ENCODE measurements at places on chromosomes 2 and 18.

DNA sequence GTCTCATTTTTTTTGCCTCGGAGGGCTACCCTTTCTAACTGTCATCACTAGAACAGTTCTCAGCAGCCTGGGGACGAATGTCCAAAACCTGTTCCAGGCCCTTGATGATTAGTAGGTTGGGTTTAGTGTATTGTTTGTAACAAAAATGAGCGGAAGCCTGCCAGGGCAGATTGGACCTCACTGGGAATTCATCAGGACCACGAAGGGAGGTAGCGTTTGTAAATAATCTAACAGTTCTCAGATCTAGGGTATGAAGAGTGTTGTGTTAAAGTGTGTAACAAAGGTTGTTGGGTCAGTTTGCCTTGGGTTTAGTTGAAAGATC, 799 bp downstream of the CEP68 start:
- no peak for DNase-seq

- no peak for DNase-seq
Observed at GRCh38 chr18:2970772-2971659, 41.9 kb downstream of the LPIN2 start.

- DNase-seq, result no peak
Observed at GRCh38 chr2:65130664-65131175, 814 bp upstream of the RAB1A start.

DNA sequence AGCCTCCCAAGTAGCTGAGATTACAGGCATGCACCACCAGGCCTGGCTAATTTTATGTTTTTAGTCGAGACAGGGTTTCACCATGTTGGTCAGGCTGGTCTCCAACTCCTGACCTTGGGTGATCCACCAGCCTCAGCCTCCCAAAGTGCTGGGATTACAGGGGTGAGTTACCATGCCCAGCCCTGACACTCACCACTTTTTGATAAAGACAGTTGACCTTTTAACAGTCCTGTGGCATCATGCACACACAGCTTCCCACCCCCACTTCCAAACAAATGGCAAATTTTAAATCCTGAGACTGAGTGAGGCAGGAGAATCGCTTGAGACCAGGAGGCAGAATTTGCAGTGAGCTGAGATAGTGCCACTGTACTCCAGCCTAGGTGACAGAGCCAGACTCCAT, 6.2 kb upstream of the DNAJB2 start:
- DNase-seq, result peak; percentile 16

DNA sequence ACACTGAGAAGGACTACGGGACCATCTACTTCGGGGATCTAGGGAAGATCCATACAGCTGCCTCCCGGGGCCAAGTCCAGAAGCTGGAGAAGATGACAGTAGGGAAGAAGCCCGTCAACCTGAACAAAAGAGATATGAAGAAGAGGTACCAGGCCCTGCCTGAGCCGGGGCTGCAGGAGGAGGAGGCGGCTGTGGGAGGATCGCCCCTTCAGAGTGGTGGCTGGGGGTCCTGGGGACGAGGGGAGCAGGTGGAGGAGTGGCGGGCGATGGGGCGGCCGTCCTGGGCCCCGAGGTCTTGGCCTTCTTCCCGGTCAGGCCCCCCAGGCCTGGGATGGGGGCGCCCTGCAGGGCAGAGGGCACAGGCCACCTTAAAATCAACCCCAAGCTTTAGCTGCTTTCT, 524 bp downstream of the ANKRD30B start:
- DNase-seq, result no peak

DNA sequence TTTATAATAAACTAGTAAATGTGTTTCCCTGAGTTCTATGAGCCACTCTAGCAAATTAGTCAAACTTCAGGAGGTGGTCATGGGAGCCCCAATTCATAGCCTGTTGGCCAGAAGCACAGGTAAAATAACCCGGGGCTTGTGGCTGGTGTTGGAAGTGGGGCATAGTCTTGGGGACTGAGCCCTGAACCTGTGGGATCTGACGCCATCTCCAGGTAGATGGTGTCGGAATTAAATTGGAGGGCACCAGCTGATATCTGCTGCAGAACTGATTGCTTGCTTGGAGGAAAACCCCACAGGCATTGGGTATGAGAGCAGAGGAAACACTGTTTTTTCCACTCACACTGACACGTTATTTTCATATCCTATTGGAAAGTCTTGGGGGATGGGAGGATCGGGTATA, 14.1 kb downstream of the NMS start:
- no peak for DNase-seq

- no peak for DNase-seq
Observed at GRCh38 chr18:10659594-10659993, 133.8 kb downstream of the NAPG start.

DNA sequence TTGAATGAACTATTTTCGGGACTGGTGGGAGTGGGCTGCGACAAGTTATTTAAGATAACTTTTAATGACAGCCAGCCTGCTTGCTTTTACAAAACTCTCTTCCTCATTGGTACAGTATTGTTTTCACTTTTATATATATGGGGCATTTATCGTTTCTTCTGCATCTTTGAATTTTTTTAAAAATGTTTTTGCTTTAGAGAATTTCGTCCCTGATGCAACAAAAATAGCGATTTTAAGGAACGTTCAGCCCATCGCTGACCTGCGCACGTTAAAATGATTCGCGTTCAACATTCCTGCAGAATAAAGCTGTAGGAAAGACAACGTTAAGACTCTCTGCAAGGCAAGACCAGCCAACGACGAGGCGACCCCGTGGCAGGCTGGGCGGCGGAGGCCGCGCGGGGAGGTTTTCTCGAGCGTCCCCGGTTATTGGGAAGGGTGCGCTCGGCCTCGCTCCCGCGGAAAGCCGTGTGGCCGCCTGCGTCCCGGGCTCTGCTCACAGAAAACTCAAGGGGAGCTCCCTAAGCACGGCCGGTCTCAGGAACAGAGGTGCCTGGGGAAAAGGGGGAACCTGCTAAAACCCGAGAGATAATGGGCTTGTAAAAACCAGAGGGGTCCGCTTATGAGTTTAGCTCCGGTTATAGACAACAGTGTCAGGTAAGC, 3.0 kb downstream of the PAX8 start:
- no peak for DNase-seq

GRCh38 chr18:55443776-55444175, 144.2 kb downstream of the TCF4 start:
- DNase-seq, result no peak

- DNase-seq, result no peak
Observed at GRCh38 chr18:49628119-49628518, 66.3 kb downstream of the LIPG start.

DNA sequence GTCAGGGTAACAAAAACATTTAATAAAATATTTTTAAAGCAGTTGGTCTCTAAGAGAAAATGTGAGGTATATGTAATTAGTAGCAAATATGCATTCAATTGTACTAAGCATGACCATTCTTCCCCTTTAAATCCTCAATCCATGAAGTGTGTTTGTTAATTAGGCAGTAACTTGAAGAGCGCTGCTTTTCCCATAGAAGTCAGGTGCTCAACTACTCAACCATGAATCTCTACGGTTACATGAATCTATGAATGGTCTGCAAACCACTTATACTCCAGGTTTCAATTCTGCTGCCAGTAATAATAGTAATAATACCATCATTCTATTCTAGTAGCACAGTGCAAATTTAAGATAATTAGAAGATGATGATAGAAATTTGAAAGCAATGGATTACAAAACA, 55.8 kb downstream of the SLC8A1 start:
- no peak for DNase-seq

DNA sequence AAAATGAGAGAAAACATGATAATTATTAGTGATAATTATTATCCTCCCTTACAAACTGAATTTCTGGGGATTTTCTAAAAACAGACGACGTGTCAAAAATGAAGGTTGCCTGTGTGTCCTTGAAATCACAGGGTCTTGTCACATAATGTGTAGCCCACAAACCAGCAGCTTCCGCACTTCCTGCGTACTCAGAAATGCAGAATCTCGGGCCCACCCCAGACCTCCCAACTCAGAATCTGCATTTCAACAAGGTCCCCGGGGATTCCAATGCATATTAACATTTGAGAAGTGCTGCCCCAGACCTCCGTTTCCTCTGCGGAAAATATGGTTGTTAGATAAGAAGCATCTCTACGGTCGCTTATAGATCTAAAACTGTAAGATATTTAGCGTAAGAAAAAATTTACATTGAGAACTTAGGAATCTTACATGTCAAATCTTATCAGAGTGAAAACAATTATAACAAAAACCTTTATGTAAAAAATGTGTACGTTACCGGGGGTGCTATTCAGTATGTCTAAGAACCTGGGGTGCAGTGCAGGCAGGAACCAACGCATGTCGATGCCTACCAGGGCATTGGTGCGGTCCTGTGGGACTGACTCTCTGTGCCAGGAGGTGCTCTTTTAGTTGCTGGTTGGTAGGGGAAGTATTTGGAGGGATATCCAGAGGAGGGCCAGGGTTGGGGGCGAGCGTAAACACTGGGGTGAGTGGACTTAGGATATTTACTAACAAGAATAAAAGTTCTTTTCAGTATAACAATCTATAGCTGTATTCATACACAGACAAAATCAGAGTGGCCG, 15.2 kb downstream of the CDKL4 start:
- no peak for DNase-seq
